ENCODE measurements at places on chromosomes 7 and 10.

- DNase-seq: no peak
Measured at GRCh38 chr10:33621101-33621500, 286.6 kb upstream of the NRP1 start.

DNA sequence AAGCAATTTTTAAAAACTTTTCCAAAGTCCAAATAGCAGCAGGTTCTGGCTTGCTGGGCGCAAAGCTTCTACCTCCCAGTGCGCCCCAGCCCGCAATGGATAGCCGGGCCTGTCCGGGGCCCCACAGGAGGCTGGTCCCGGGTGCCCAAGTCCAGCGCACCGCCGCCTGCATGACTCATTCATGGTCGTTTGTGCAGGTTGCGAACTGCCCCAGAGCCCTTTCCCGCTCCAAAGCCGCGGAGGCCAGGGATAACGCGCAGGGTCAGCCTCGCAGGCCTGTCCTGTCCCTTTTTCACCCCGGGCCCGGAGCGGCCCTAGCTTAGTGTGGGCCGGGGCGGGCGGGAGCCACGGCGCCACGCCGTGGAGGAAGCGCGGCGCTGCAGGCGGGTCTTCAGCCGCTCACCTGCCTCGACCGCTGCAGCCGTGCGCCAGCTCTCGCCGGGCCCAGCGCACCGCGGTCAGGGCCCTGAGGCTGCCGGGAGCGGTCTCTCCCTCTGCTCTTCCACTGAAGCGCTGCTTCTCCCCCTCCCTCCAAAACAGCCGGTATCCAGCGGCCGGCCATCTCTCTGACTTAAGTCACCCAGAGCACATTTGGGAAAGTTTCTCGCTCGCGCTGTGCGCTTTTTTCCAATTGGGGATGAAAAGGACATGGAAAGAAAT lies 1.7 kb upstream of the EGR2 start:
- peak; percentile 88 for DNase-seq

DNA sequence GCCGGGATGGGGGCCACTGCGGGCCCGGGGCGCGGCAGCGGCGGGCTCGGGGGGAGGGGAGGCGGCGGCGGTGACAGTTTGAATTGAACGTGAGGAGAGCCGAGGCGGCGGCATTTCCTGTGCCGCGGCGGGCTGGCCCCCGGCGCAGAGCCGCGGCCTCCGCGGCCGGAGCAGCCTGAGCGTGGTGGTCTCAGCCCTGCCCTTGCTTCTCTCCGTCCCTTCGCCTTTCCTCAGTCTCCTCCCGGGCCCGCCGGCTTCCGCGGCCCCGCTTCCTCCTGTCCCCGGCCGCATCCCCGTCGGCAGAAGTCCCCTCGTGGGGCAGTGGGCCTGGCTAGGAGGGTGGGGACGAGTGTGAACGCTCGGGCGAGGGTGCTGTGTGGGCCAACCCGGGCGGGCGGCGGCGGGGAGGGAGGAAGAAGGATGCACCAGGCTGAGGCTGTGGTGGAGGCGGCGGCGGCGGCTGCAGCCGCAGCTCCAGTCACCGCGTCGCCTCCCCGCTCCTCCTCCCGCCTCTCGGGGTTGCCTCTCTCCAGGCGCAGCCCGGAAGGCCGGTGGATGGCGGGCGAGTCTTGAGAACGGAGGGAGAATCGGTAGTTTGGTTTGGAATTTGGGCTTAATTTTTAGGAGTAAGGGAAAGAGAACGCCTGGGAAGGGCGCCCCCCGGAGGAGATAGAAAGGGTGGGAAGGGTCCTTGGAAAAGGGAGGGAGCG lies 690 bp downstream of the SEPTIN7 start:
- peak; percentile 61 for DNase-seq

DNA sequence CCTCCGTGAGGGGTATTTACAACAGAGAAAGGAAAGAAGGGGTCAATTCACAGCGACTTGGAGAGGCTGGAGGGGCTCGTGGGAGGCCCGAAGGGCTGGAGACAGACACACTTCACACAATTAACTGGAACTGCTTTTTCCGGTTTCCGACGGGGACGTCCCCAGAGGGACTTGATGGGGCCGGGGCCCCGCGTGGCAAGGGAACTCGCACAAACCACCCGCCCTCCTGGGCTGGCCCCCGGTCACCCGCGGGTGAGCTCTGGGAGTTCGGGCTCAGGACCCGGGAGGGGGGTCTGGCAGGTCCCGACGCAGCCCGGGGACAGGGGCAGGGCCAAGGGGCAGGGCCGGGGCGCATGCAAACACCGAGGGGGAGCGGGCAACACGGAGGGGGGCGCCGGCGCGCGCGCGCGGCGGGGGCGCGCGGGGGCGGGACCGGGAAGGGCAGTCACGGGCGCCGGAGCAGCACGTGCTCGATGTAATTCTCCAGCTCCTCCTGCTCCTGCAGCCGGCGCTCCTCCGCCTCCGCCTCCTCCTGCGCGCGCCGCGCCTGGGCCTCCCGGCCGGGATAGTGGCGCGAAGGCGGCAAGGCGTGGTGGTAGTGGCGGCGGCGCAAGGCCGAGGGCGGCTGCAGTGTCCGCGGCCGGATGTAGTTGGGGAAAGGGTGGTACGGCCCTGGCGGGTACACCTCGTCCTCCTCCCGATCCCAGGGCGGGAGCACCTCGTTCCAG lies 2.7 kb downstream of the VGF start:
- DNase-seq: peak; percentile 74

DNA sequence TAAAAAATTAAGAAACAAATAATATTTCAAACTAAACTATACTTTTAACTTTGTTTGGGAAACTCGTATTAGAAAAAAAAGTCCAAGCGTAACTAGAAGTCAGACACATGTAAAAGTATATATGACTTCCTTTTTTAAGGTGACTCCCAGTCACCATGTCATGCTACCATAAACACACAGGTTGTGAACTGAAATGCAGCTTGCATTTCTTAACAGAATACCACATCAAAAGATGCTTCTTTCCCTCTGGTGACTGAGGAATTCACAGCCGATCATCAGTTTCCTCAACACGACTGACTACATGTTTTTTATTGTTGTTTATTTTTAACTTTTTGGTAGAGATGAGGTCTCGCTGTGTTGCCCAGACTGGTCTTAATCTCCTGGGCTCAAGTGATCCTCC lies 445.0 kb downstream of the PARD3 start:
- DNase-seq: no peak

GRCh38 chr7:30893357-30893756 lies 18.3 kb upstream of the AQP1 start:
- no peak for DNase-seq

DNA sequence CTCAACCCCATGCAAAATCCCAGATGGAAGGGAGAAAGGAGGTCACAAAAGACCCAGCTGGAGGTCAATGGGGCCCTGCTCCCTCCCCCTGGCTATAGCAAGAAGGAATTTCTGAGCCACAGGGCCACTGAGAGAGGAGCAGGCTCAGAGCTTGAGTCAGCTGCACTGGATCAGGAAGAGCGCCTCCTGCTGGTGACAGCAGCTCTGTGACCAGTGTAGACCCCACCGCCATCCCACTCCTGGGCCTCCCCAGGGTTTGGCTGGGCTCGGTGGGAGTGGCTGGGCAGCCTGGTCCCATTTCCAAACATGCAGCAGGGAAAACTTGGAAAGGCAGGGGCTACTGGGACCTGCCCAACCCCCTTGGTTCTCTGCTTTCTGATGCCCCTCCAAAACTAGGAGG lies 31.5 kb upstream of the PRLHR start:
- peak; percentile 61 for DNase-seq

GRCh38 chr7:33220231-33220630 lies 90.9 kb downstream of the BBS9 start:
- no peak for DNase-seq

- DNase-seq: no peak
Measured at GRCh38 chr7:27478084-27478483, 184.6 kb downstream of the HIBADH start.

GRCh38 chr7:40786909-40787308 lies 652.1 kb downstream of the SUGCT start:
- no peak for DNase-seq

GRCh38 chr7:81833401-81833800 lies 63.6 kb upstream of the HGF start:
- no peak for DNase-seq

DNA sequence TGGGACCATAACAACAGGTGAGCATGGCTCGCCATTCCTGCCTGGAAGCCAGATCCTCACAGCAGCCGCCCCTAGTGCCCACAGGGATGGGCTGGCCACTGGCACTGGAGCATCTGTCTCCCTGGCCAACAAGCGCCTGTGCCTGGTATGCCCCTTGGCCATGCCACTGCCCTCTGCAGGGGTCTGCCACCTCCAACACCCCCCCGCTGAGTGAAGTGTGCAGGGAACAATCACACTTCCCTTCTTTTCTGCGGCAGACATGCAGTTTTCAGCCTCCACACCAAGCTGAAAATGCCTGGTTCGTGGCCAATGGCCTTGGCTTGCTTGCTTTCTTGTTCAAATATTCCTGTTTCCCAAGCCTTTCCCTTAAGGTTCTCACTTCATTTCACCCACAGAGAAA lies 50.7 kb downstream of the HSPA12A start:
- DNase-seq: no peak

- DNase-seq: no peak
Measured at GRCh38 chr7:8125680-8126444, 136.1 kb downstream of the ICA1 start.

DNA sequence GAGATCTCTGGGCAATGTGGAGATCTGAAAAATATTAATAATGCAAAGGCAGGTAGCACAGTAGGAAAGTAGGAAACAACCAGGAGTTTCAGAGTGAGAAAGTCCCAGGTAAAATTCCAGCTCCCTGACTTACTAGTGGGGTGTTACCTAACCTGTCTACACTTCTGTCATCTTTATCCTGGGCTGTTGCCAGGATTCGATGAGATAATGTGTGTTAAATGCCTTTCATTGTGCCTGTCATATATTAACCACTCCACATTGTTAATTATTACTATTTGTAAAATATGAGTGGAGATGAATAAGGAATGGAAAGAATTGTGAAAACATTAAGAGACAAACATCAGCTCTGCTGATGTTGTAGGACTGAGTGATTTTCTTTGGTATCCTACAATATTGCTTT lies 50.0 kb upstream of the FRMD4A start:
- DNase-seq: no peak

DNA sequence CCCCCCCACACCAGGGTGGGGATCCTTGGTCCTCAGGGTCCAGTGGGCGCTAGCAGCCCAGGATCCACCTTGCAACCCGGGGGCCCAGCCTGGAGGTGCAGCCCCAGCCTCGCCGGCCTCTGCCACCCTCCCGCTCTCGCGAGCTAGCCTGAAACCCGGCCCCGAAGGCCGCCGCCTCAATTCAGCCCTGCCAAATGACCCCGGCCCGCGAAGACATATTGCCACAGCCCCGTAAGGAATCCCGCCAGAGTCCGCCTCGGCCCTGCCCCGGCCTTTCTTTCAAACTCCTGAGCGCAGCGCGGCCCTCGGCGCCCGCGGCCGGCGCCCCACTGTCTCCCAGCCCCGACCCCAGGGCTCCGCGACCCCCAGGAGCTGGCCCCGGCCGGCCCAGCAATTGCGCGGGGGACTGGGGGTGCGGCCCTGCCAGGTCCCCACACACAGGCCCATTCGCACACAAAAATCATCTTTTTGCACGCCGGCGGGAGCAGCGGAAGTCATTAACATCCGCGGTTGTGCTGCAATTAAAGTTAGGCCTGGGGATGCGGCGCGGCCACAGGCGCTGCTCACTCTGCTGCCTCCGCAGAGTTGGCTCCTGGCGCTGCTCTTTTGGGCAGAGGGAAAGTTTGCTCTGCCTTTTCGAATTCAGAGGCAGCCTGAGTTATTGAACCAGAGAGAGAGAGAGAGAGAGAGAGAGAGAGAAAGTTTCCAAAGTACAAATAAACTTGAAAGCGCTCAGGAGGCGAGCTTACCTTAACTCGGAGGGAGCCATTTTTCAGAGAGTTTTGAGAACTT lies 4.0 kb downstream of the HOXA5 start:
- DNase-seq: peak; percentile 39

DNA sequence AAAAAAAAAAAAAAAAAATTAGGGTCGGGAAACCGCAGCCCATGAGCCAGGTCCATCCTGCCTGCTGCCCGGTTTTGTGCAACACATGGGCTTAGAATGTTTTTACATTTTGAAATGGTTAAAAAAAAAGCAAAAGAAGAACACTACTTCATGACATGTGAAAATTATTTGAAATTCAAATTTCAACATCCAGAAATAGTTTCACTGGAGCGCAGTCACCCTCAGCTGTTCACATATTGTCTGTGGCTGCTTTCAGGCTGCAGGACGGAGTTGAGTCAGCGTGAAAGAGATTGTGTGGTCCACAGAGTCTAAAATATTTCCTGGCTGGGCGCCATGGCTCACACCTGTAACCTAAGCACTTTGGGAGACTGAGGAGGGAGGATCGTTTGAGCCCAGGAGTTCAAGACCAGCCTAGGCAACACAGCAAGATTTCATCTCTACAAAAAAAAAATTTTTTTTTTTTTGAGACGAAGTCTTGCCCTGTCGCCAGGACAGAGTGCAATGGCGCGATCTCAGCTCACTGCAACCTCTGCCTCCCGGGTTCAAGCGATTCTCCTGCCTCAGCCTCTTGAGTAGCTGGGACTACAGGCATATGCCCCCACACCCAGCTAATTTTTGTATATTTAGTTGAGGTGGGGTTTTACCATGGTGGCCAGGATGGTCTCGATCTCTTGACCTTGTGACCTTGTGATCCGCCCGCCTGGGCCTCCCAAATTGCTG lies 63.9 kb upstream of the ECHDC3 start:
- no peak for DNase-seq

DNA sequence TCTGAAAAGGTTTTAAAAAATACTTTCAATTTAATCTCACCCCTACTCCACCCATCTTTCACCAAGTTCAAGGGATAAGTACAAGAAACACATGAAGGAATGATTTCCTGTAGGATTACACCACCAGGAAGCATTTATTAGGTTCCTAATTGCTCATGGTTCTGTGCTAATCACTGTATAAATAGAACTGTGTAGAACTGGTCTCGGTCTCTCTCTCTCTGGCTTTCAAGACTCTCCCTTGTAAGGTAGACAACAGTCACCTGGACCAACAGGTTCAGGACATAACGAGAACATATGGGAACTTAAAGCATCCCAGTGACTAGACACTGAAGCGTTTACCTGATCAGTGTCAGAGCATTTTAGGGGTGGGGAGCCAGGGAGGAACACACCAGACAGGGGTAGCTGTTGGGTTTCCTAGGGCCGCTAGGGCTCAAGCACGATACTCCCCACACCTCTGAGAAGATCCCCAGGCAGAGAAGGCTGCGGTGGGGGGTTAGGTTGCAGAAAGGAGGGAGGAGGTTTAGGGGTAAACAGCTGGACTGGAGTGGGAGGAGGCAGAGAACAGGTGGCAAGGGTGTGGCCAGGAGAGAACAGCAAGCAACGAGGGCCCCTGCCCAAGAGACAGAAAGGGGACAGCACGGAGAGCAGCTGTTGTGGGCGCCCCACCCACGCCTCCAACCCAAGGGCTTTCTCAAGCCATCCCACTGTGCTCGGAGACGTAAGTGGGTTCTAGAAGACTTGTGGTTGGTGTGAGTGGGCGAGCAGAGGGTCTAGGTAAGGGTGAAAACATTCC lies 52.5 kb upstream of the USP6NL start:
- DNase-seq: no peak

- DNase-seq: no peak
Measured at GRCh38 chr7:139094596-139094995, 14.9 kb downstream of the ZC3HAV1 start.
